ENCODE measurements at places on chromosomes 3 and 15. TPM values are rescaled to one million over a fixed set of nuclear protein-coding genes. Genes with fewer than 3 reads are reported as not detected.

PTPN9 gene
- 18.0 TPM for total RNA-seq

SPINT1 gene
- 346 TPM for total RNA-seq

INAFM2 gene
- total RNA-seq: 12.5 TPM

RUBCN gene
- 23.8 TPM for total RNA-seq

FAM3D gene
- 11.4 TPM for total RNA-seq

SOX2 gene
- total RNA-seq: 24.8 TPM

GPR176 gene
- total RNA-seq: 3.6 TPM

AMT gene
- total RNA-seq: 6.0 TPM

MGA gene
- total RNA-seq: 12.4 TPM

CILP gene
- 0.28 TPM for total RNA-seq

AGBL1 gene
- total RNA-seq: not detected

ARHGEF3 gene
- 7.5 TPM for total RNA-seq

PLSCR4 gene
- not detected for total RNA-seq

RARB gene
- 1.9 TPM for total RNA-seq

FOXL2 gene
- 0.28 TPM for total RNA-seq

GPR27 gene
- 0.63 TPM for total RNA-seq

SMAD6 gene
- total RNA-seq: 0.93 TPM

C3orf85 gene
- not detected for total RNA-seq

TMEM212 gene
- total RNA-seq: not detected

CAMKV gene
- not detected for total RNA-seq

SCG3 gene
- total RNA-seq: not detected

GAP43 gene
- not detected for total RNA-seq

MINAR1 gene
- total RNA-seq: 0.14 TPM

RARRES1 gene
- total RNA-seq: not detected

GPR149 gene
- not detected for total RNA-seq

ATP8B4 gene
- 0.56 TPM for total RNA-seq

EFCAB12 gene
- not detected for total RNA-seq

PAQR5 gene
- total RNA-seq: 4.7 TPM

TP63 gene
- 77.4 TPM for total RNA-seq

COL6A5 gene
- total RNA-seq: not detected

MUSTN1 gene
- total RNA-seq: 0.79 TPM

KBTBD13 gene
- total RNA-seq: not detected

CAMP gene
- total RNA-seq: not detected

KCNH8 gene
- not detected for total RNA-seq

SYNPR gene
- not detected for total RNA-seq

RHOV gene
- total RNA-seq: 52.2 TPM

CCR8 gene
- not detected for total RNA-seq

GOLGA8N gene
- total RNA-seq: 1.4 TPM

PRKCI gene
- 32.7 TPM for total RNA-seq

CCDC54 gene
- not detected for total RNA-seq

BFSP2 gene
- not detected for total RNA-seq

DPH3 gene
- total RNA-seq: 9.5 TPM

IP6K2 gene
- 103 TPM for total RNA-seq

CCDC66 gene
- total RNA-seq: 6.3 TPM

JAGN1 gene
- total RNA-seq: 33.5 TPM
